Thyroid gland (tissue), 4 donors: ENCODE measurements at places on chromosomes 13 and 19. TPM values are rescaled to one million over a fixed set of nuclear protein-coding genes. Genes with fewer than 3 reads are reported as not detected.

The CALR3 gene
- not detected for total RNA-seq

The NLRP4 gene
- not detected for total RNA-seq

The SMARCA4 gene
- 73.8 TPM for total RNA-seq

The LRRC8E gene
- 3.3 TPM for total RNA-seq

The ACTMAP gene
- 8.5 TPM for total RNA-seq

The MATK gene
- total RNA-seq = 2.5 TPM

The SRRM5 gene
- 1.5 TPM for total RNA-seq

The NLRP11 gene
- not detected for total RNA-seq

The ZNF880 gene
- 31.6 TPM for total RNA-seq

The IZUMO1 gene
- total RNA-seq = 1.1 TPM

The ERICH6B gene
- not detected for total RNA-seq

The AMER2 gene
- total RNA-seq = not detected

The GARIN5A gene
- total RNA-seq = 1.4 TPM

The PRX gene
- total RNA-seq = 27.5 TPM

The PRR20C gene
- not detected for total RNA-seq

The PEAK3 gene
- 0.39 TPM for total RNA-seq

The NMRK2 gene
- not detected for total RNA-seq

The MYH14 gene
- total RNA-seq = 159 TPM

The PGLYRP2 gene
- total RNA-seq = not detected

The SF3A2 gene
- total RNA-seq = 39.8 TPM

The HSH2D gene
- total RNA-seq = 1.4 TPM

The KCNN4 gene
- 1.3 TPM for total RNA-seq

The TSSK6 gene
- total RNA-seq = 3.1 TPM

The FGF9 gene
- 0.15 TPM for total RNA-seq

The KATNAL1 gene
- 25.7 TPM for total RNA-seq

The MEGF8 gene
- 12.5 TPM for total RNA-seq

The CYP2B6 gene
- total RNA-seq = not detected

The GAS6 gene
- 161 TPM for total RNA-seq

The DPRX gene
- not detected for total RNA-seq

The ZNF728 gene
- 5.9 TPM for total RNA-seq
